ENCODE measurements at places on chromosomes 11 and 22.

DNA sequence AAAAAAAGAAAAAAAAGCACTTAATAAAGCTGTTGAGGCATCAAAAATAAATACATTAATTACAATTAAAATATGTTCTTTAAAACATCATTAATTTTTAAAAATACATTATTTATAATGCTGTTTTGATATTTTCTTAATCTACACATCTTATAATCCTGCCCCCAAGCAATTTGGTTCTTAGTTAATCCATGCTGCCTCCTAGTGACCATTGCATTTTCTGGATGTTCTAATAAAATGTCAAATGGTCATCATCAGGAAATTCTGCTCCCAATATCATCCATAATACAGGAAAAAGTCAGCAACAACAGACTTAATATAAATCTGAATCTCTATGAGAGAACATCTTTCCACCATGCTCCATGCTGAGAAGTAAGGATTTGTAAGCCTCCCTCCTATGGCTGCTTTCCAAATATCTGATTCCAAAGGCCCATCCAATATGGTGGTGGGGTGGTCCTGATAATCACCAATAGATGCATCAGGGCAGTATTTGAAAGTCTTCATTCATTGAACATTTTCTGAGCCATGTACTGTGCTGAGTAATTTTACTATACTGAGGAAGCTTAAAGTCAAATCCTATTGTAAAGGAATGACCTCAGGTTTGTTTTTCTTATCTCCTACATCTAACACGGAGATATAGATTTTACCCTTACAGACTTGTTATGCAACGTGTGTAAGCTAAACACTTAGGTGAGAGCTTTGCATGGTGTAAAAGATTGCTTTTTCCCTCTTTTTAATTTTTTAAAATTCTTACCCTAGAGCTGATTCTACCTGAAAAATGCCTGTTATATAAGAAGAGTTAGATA is 124.7 kb upstream of the BMAL1 start:
- no peak for DNase-seq

DNA sequence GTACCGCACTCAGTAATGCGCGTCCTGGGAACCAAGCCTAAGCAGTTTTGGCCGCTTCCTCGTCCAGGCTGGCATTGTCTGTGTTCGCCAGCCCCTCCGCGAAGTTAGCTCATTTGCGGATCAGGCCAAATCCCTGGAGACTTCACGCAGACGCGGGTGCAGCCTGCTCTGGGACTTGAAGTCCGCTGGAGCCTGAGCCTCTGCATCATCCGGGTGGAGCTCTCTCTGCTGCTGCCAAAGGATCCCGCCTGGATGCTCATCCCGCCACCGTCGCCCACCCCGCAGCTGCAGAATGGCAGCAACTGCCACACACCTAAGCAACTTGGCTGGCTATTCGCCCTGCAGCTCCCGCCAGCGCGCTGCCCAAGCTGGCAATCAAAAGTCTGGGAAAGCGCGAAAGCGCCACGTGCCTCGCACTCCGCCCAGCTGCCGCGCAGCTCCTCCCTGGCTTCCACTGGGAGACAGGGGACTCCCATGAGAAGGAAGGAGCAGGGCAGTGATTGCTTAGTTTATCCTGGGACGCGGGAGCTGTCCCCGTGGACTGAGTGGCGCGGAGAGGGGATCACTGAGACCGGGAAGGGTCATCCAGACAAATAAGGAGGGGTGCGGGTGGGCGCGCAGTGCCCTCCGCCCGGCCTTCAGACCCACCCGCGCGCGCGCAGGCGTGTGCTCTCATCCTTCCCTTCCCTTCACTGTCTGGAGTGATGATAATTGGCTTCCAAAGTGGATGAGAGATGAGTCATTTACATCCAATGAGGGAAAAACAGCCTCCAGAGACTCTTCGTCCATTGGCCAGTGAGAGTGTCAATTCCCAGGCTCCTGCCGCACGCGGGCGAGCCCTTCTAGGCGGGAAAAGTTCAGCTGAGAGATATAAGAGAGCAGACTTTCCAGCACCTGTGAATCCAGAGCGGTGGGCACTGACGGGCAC is 23.2 kb upstream of the GLYATL1B start:
- DNase-seq = no peak

DNA sequence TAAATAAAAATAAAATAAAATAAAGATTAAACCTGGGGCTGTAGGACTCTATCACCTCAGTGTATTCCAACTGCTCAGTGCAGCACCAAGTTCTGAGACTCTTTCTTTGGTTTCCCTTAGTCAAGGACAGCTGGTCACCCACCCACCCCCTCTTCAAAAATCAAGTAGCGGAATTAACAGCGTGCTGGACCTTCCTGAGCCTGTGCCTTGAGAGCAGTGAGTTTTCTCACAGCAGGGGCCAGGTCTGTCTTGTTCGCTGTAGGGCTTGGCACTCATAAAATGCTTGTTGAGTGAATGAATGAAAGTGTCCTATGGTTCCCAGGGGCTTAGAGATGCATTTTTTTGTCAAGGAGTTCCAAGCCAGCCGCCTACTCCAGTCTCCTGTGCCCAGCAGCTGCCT is 2.9 kb upstream of the ALX4 start:
- no peak for DNase-seq

DNA sequence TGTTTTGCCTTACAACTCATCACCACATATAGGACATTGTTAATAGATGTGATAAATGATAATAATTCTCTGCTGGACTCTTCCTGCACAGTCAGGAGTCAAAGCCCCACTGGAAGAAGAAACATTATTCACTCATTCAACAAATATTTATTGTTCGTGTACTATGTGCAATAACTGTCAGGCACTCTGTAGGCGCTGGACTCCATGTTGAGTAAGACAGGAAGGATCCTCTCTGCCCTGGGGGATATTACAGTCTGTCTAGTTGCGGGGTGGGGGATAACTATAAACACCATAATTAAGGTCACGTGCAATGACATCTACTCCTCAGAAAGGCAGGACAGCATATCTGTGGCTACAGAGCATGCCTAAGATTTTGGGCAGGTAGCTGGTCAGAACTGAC is 281.1 kb downstream of the FAT3 start:
- no peak for DNase-seq

DNA sequence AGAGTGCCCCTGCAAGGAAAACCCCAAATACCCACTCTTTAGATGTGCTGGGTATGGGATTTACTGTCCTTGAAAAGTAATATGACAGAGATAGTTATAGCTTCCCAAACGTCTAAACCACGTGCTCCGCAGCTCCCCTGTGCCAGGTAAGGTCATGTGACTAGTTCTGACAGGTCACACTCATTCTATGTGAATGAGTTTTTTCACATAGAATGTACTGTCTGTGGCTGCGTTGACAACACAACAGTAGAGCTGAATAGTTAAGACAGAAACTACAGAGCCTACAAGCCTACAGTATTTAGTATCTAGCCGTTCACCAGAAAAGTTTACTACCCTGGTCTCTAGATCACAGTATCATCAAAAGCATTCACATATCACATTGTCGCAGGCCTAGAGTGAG is 236.2 kb downstream of the ETS1 start:
- DNase-seq = no peak

GRCh38 chr11:20056109-20056949 is 103.9 kb downstream of the DBX1 start:
- no peak for DNase-seq

DNA sequence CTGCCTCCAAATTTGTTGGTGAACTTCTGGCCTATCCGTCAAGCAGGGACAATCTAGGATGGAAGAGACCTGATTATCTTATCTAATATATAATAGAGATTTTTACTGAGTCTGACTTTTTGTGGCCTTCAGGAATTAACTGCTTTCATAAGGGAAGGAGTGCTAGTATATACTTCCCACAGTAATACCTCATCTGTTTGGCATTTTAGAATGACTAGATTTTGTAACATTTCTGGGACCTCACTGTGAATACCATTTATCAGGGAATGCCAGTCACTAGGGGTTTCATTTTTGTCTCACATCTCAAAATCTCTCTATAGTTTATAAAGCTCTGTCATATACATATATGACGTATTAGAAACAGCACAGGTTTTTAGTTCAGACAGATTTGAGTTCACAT is 114.3 kb downstream of the INSC start:
- DNase-seq = peak; percentile 41
